ENCODE measurements at places on chromosomes 12 and 14.

DNA sequence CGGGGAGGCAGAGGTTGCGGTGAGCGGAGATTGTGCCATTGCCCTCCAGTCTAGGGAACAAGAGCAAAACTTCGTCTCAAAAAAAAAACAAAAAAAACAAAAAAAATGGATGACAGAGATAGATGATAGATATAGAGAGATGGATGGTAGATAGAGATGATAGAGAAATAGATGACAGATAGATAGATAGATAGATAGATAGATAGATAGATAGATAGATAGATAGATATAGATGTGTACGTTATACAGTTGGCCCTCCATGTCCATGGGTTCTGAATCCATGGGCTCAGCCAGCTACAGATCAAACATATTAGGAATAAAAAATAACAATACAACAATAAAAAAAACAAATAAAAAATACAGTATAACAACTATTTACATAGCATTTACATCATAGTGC is 12.8 kb upstream of the SLC25A3 start:
- no peak for DNase-seq

- no peak for DNase-seq
Measured at GRCh38 chr14:69755784-69756183, 11.2 kb upstream of the SRSF5 start.

GRCh38 chr12:22051114-22051698 is 5.2 kb downstream of the CMAS start:
- DNase-seq, result no peak

GRCh38 chr12:66678338-66679275 is at the start of gene GRIP1:
GRIP1 (minus strand) TSS chr12:66679076; CDS start chr12:66678904, 172 bp downstream.
- DNase-seq, result no peak

GRCh38 chr12:25725931-25726330 is 172.8 kb upstream of the LMNTD1 start:
- DNase-seq, result no peak
